Stimulated activated CD4-positive, alpha-beta T cell treated with anti-CD3 and anti-CD28 coated beads, Interleukin-1b, Interleukin-23, amount 100 ng/mL, for 1 hour (primary cell): ENCODE measurements at places on chromosomes 6 and 20.

DNA sequence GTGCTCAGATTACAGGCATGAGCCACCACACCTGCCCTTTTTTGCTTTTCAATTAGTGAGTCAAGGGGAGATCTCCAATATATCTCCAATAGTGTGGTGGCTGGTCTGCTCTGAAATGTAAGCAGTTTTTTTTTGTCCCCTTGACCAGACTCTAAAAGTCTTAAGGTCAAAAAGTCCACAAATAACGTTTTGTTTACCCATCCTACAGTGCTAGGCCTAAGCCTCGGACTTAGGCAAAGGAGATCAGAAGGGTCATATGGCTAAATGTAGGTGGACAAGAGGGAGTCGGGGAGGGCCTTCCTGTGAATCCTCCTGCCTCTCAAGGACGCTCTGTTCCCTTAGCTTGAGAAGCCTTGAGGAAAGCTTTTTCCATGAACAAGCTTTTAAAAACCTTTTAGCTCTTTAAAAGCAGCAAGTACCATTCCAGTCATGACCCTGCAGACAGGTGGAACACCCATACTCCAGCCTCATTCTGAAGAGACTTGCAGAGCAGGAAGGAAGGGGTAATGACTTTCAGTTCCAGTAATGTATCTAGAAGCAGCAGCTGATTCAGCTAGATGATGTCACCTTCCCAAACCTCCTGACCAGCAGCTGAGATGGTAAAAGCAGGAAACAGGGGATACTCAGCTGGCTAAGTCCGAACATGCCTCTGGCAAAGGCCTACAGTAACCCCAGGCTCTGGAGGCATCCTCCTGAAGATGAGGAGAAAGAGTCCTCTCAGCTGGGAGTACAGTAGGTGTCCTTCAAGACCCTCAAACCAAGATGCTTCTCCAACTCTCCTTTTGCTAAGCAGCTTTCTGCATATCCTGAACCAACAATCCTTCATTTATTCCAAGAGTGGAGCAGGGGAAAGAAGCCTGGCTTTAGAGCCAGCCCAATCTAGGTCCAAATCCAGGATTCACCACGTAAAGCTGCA lies 23.6 kb downstream of the BCL2L1 start:
- DNase-seq, result no peak

GRCh38 chr6:45870531-45870930 lies 145.1 kb downstream of the CLIC5 start:
- DNase-seq, result no peak

DNA sequence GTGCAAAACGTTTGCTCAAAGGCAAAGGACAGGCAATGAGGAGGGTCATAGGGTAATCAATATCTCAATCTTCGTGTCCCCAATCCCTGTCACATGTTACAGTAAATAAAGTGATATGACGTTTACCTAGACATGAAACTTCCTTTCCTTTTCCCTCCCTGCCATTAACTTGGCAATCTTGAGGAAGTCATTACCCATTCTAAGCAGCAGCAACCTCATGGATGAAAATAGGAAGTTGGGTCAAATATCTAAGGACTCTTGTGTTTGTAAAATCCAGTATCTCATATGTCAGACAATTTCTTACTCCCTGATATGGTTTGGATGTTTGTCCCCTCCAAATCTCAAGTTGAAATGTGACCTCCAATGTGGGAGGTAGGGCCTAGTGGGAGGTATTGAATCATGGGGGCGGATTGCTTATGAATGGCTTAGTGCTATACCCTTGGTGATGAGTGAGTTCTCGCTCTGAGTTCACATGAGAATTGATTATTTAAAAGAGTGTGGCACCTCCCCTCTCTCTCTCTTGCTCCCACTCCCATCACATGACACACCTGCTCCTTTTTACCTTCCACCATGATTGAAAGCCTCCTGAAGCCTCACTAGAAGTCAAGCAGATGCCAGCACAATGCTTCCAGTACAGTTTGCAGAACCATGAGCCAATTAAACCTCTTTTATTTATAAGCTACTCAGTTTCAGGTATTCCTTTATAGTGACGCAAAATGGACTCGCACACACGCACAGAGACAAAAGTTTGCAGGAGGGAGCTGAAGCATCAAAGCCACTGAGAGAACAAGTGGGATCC lies 545.9 kb upstream of the JARID2 start:
- DNase-seq, result no peak

- no peak for DNase-seq
Observed at GRCh38 chr6:148313488-148313887, 29.1 kb upstream of the SASH1 start.

GRCh38 chr6:60867548-60867947 lies 1418.5 kb downstream of the KHDRBS2 start:
- DNase-seq, result no peak

DNA sequence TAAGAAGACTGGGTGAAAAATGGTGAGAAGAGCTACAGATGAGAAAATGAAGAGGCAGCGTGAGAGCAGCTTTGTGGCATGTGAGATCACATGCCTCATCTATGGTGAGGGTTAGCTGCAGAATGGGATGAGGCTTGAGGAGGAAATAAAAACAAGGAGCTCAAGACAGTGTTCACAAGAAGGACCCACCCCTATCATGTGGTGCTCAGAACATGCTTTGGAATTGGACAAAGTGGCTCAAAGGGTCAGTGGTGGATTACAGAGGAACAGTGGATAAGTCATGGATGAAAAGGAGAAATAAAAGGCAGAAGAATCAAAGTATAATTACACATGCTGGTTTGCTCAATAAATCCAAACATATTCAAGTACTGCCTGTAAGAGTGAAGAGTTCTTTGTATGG lies 126.9 kb upstream of the UST start:
- DNase-seq, result no peak

DNA sequence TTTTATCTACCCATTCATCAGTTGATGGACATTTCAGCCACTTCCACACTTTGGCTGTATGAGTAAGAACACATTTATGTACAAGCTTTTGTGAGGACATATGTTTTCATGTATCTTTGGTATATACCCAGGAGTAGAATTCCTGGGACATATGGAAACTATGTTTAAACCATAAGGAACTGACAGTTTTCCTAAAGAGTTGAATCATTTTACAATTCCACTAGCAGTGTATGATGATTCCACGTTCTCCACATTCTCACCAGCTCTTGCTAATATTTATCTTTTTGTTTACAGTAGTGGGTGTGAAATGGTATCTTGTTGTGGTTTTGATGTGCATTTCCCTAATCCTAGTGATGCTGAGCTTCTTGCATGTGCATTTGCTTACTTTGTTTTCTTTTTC lies 338.1 kb downstream of the PLCB1 start:
- no peak for DNase-seq

- no peak for DNase-seq
Observed at GRCh38 chr6:34890533-34890925, 1.5 kb downstream of the ANKS1A start.

- no peak for DNase-seq
Observed at GRCh38 chr6:85192596-85192995, 257.3 kb upstream of the NT5E start.

DNA sequence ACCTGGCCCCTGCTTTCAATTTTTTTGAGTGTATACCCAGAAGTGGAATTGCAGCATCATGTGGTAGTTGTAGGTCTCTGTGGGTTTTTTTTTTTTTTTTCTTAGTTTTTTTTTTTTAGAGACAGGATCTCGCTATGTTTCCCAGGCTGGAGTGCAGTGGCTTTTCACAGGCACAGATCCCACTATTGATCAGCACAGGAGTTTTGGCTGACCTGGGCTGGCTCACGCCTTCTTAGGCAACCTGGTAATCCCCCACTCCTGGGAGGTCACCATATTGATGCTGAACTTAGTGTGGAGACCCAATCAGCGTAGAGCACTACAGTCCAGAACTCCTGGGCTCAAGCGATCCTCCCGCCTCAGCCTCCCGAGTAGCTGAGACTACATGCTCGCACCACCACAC lies 25.9 kb downstream of the MTO1 start:
- DNase-seq, result no peak

DNA sequence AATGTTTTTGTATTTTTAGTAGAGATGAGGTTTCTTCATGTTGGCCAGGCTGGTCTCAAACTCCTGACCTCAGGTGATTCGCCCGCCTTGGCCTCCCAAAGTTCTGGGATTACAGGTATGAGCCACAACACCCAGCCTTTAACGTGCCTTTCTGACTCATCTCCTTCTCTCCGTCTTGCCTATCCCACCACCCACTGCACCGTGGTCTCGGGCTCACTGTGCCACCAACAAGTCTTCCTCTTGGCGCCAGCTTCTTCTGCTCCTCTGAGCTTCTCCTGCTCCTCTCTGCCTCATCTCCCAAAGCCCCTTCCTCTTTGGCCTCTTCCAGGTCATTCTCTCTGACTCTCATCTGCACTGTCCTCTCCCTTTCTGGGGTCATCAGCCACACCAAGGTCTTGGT lies 41.0 kb downstream of the TMEM242 start:
- DNase-seq, result no peak

- DNase-seq, result no peak
Observed at GRCh38 chr6:367298-367794, 24.2 kb upstream of the IRF4 start.
